ENCODE measurements at places on chromosomes 6 and 20.

GRCh38 chr6:26273673-26274588 lies 91.1 kb upstream of the BTN3A2 start:
- DNase-seq = no peak

DNA sequence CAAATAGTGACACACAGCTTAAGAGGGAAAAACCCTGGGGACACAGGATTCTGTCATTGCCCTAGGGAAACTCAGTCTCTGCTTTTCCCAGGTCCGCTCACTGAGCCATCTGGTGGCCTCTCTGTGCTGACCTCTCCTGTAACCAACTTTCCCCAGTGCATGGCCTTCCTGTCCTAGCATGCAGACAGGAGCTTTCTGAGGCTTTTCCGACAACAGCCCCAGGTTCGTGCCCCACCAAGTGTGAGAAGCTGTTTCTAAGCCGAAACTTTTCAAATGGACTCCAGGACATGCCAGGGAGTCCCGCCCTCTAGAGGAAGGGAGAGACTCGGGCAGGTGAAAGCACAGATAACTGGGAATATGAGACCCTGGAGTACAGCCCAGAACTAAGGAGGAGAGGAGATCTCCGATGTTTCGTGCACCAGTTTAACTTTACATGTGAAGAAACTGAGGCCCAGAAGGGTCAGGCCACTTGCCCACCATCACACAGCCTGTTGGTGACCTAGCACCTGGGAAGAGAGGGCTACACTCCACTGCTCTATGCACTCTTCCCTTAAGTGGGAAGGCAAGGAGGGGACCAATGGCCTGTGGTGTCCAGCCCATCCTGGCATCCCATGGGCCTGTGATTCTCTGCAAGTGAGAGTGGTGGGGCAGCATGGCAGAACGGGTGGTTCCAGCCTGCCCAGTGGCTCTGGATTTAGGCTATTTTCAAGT lies 46.2 kb downstream of the RPP40 start:
- DNase-seq = no peak

DNA sequence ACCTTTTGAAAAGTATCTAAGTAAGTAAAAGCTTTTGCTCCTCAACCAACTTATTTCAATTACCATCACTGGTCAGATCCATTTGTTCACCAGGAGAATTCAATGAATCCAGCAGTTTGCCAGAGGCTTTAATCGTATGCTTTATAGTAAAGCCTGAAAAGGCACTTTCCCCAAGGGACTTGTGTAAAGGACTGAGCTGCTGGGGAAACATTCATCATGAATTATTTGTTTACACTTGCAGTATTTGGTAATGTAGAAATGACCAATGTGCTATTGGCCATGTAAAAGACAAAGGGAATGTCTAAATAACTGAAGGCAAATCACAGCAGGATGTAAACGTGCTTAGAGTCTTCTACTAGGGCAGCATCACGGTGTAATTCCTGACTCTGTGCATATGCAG lies 471.4 kb downstream of the ADGRB3 start:
- DNase-seq = no peak

DNA sequence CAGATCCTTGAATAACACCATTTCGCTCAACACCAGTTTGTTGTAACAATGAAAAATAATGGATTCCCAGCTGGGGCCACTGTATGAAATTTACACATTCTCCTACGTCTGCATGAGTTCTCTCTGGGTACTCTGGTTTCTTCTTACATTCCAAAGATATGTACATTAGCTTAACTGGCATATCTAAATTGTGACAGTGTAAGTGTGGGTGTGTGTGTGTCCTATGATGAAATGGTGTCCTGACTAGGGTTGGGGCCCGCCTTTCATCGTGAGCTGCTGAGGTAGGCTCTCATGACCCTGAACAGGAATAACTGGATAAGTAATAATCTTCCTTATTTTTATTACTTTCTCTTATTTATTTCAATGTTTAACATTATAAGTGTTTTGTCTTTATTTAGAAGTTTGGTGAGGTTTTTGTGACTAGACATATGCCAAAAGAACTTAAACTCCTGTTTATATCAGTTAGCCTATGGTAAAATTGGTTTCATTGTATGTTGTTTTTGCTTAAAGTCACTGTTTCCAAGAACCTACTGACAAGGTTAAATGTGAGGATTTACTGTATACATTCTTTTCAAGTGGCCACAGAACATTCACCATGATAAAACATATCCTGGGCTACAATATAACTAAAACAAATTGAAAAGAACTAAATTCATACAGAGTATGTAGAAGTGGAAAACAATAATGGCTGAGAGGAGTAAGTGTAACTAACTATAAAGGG lies 42.4 kb downstream of the RBL1 start:
- no peak for DNase-seq

DNA sequence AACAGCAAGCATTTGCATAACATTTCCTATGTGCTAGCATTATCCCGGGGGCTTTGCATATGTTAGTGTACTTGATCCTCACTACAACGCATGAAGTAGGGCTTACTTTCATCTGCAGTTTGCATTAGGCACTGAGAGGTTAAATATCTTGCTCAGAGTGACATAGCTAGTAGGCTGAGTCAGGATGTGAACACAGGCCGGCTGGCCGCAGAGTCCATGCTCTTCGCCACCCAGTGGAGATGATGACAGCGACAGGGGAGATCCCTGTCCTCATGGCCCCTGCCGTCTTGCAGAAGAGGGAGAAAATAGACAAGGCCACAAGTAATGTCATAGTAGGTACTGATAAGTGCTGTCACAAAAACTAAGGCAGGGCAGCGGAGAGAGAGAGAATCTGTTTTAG lies 46.9 kb downstream of the LYRM4 start:
- DNase-seq = no peak

DNA sequence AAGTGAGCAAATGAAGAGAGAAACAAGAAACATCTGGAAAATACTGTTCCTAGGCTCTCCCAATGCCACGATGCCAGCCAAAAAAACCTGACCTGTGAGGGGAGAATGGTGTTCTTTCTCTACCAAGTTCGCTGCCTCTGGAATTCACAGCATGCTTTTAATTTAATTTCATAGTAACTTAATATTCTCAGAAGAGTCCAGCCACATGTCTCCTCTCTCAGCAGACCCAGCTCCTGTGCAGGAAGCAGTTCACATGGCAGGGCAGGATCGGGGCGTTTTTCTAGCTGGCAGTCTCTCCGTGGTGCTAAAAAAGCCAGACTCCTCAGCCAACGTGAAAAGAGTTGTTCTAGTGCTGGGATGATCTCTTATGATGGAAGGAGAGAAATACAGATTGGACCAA lies 57.5 kb downstream of the BFSP1 start:
- no peak for DNase-seq

- DNase-seq = peak; percentile 93
Observed at GRCh38 chr6:44010411-44011349, 116.6 kb downstream of the MRPL14 start.

DNA sequence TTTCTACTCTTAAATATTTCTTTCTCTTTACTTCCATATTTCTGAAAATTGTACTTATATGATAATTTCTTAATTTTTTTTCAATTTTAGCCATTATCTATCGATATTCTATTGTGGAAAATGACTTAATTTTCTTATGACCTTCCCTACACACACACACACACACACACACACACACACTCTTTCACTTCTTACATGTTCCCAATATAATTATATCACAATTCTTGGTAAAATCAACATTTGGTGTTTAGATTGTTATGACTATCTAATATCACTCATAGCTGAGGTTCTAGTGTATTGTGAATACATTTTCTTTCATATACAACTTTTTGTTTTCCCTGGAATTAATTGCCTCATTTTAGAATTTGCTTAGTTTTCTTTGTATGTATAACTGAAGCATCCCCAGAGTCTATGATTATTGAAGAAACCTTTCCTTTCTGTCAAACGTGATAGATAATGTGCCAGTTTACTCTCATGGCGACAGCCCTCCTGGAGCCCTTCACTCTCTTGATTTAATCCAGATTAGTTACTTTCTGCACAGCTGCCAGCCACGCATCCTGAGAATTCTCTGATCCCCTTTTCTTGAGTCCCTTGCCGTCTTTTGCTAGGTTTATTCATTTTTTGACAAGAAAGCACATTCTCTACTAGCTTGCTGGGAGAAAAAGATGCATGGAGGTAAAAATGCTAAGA lies 63.4 kb downstream of the RNF182 start:
- DNase-seq = no peak

DNA sequence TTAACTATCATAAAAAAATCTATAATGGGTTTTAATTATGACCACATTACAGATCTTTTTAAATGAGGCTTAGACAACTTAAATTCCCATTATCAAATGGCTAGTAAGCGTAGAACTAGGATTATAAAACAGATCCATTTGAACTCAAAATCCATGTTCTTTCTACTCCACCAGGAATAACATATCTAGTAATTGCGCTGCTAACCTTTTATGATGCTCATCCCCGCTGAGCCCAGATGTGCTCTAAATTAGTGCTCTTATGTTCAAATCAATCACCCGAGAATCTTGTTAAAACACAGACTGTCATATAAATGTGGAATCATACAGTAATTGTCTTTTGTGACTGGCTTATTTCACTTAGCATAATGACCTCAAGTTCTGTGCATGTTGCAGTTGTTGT lies 903.1 kb downstream of the PHF3 start:
- DNase-seq = no peak

DNA sequence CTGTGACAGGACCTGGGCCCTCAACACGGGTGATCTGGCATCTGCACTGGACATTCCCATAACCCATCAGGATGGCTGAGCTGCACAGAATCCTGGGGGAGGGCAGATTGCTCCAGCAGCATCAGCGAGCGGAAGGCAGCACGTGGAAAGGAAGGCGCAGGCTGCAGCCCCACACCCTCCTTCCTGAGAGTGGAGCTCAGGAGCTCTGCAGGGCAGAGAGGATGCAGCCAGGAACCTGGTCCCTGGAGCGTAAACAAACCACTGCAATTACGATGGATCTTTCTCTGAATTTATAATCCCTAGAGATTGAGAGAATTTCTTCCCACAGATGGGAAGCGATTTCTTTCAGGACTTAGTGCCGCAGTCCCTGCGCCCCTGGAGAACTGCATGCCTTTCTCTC lies 39.7 kb upstream of the EMILIN3 start:
- DNase-seq = no peak

- no peak for DNase-seq
Observed at GRCh38 chr6:25660512-25660911, 8.5 kb downstream of the SCGN start.

DNA sequence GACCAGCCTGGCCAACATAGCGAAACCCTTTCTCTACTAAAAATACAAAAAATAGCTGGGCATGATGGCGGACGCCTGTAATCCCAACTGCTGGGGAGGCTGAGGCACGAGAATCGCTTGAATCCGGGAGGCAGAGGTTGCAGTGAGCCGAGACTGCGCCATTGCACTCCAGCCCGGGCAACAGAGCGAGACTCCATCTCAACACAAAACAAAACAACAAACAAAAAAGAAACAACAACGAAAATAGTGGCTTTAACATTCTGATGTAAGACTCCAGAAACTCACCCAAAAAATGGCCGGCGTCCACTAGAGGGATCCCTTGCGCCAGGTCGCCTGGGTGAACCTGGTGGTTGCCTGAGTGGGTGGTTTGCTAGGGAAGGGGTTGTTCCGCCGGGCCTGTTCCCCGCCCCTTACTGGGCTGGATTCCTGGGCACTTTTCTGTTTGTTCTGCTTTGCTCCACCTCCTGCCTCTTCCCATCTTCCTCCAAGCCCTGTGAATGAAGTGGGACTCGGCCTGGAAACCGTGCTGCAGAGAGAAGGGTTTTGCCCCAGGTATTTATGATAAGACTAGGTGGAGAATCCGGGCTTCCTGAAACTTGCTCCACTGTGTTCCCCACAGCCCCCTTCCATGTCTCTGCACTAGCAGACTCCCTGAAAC lies 1.5 kb downstream of the PABPC1L start:
- no peak for DNase-seq
